ENCODE measurements at places on chromosomes 1 and 21.

DNA sequence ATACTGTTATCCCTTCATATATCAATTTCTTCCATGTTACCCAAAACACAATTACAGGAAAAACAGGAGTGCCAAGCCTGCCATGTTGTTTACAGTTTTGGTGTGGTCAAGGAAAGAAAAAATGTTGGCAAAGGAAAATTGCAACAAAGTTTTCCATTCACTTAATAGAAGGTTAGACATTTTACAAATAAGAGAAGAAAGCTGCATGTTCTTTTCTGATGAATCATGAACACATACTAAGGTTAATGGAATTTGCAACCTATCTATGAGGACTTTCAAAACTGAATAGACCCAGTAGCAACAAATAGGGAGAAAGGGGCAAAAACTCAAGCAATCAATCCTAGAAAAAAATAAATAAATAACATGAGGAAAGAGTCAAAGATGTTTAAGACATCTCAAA is 556.7 kb downstream of the DPYD start:
- no peak for DNase-seq

DNA sequence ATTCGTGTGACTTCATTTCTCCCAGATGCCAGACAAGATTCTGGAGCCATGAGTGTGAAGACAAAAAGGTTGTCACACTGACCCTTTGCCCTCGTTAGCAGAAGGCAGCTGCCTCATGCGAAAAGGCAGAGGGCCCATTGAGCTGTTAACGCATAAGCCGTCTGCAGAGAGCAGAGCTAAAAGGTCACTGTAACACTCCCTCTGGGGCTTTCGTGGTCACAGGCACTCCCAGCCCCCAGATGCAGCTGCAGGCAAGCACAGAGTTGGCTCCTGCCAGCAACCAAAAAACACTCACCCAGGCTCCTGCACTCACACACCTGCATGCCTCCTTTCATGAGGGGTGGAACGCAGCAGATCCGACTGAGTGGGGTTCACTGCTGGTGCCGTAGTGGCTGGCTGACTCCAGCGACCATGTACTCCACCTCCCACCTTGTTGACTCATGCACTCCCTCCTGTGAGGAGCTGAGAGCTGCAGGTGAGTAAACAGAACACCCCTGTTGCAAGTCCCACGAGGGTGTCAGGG is 287.5 kb downstream of the SMYD3 start:
- DNase-seq = no peak

- no peak for DNase-seq
Measured at GRCh38 chr21:33078907-33079582, 9.1 kb downstream of the OLIG1 start.

- no peak for DNase-seq
Measured at GRCh38 chr1:48920851-48921250, 144.2 kb upstream of the BEND5 start.

DNA sequence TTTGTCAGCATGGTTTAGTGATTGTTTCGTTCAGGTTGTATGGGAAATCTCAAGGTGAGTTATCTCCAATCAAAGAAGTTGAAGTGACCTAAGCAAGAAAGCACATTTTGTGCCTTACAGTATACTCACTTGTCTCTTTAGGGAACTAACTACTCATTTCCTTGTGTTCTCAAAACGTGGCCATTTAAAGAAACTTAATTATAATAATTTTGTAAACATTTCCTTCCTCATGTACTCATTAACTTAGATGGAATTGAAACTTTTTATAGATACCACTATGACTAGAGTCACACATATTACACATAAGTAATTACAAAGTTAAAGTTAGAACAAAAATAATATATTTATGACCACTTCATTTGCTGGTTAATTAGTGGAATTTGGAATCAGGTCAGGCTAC is 552.6 kb downstream of the MRPL39 start:
- no peak for DNase-seq

DNA sequence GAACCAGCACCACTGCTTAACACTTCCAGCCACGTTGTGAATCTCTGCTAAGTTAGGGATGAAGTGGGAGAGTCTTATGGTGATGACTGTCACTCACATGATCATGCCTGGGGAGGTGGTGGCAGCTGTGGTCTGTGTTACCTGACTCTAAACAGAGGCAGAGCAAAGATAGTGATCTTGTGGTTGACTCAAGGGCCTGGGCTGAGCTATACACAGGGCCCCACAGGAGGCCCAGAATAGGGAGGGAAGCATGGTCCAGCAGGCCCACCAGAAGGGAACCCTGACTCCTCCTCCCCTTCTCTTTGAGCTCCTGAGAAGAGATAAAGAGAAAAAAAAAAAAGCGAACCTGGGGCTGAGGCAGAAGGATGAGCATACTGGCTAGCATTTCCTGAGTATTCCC is 55.0 kb downstream of the PLXNA2 start:
- DNase-seq = no peak

DNA sequence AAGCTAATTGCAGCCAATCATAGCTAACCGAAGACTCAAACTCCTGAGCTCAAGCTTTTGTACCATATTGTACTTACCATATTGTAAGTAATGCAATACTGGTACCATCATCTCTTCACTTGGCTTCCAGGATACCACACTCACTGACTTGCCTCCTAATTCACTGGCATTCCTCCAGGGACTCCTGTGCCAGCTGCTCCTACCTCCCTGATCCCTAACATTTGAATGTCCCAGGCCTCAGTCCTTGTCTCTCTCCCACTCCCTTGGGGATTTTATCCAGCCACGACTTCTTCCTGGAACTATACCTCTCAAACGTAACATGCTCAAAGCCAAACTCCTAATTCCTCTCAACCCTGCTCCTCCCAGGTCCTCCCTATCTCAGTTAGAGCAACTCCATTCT is 33.8 kb downstream of the USP48 start:
- DNase-seq = no peak

GRCh38 chr1:210377731-210378333 is 49.1 kb downstream of the HHAT start:
- no peak for DNase-seq

- no peak for DNase-seq
Measured at GRCh38 chr1:177884479-177885021, 85.3 kb downstream of the SEC16B start.

GRCh38 chr1:79304131-79304530 is 297.6 kb upstream of the ADGRL4 start:
- DNase-seq = no peak

DNA sequence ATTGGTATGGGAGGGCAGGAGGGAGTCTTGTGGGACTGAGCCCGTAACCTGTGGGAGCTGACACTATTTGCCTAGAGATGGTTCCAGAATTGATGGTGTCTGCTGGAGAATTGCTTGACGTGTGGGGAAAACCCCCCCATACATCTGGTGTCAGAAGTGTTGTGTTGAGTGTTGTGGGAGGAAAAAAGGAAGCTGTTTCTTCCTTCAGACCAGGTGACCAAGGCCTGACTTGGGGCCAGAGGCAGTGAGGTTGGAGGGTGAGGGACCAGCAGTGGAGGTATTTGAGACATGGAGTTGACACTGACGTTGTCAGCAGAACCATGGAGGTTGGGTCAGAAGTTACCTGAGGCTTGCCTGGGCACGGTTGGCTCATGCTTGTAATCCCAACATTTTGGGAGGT is 8.3 kb downstream of the SHISAL2A start:
- no peak for DNase-seq

- DNase-seq = peak; percentile 82
Measured at GRCh38 chr21:44295163-44295573, 4.7 kb upstream of the PFKL start.

DNA sequence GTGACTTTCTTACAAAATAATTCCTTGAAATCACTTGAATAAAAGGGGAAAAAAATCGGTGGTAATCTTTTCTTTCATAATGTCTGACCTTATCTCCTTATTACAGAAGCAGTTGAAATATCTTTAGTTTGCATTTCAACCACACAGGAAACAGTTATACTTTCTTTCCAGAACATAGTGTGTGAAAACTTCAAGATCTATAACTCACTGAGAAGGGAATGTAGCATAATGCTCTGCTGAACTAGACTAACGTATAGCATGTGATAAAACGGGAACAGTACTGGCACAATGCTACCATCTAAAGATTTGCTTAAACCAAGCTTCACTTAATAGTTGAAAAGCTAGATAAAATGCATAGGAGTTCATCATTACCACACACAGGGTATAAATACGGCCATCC is 45.0 kb downstream of the VAV3 start:
- no peak for DNase-seq

GRCh38 chr1:147641695-147642592 is 28.4 kb downstream of the ACP6 start:
- no peak for DNase-seq

GRCh38 chr21:18776936-18777335 is 373.4 kb upstream of the TMPRSS15 start:
- no peak for DNase-seq

DNA sequence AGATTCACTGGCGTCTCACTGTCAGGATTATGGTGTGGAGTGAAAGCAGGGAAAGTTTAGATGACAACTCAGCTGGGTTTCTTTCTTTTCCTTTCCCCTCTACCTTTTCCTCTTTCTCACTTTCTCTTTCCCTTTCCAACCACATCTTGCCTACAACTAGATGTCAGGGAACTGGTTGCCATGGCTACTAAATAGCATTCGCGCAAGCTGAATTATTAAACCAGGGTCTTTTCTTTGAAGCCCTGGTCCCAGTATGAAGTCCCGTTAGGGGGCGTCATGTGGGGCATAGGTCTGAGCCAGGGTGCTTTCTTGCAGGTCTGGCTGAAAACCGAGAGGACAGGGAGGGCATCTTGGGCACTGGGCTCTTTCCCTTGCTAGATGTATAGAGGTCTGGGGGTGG is 168.4 kb upstream of the CACNA1E start:
- no peak for DNase-seq

DNA sequence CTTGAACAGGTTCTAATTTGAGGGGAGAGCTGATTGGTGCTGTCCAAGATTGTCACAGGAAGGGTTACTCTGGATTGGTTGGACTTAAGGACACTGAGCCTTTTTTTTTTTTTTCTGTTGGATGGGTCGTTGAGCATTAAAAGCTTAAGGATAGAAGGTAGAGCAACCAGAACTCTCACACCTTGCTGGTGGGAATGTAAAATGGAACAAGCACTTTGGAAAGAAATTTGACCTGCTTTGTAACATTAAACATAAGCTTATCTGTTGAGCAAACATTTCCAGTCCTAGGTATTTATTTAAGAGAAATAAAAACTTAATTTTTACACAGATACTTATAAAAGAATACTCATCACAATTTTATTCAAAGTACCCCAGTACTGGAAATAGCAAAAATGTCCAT is 29.8 kb upstream of the PLA2G2A start:
- DNase-seq = no peak

GRCh38 chr21:15210235-15210678 is 145.5 kb upstream of the NRIP1 start:
- peak; percentile 85 for DNase-seq

DNA sequence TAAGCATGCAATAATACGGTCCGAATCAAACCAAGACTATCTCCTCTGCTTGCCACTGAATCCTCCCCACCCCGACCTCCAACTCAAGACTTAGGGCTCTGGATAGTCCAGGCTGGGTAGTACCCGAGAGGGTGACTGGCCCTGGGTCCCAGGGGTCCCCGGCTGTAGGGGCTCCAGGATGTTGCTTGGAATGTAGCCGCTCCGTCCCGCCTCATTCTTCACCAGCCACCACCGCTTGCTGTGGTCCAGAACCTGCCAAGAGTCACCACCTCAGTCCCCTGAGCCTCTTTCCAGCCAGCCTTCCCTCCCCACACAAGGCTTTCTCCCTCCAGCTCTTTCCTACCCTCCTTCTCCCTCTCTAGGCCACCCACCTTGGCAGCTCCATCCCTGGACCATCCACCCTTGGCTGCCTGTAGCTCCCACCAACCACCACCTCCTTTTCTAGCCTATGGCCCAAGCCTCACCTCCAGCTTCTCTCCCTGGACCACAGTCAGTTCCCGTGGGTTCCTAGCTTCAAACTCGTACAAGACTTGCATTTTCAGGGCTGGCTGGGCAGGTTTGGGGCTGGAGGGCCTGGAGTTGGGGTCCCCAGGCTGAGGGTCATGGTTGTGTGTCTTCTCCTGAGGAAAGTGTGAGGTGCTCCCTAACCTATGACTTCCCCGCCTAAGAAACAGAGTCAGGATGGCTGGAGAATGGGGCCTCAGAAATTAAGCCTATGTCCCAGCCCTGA is 10.9 kb upstream of the GSTM3 start:
- DNase-seq = peak; percentile 34

- DNase-seq = no peak
Measured at GRCh38 chr21:19510653-19511052, 1107.1 kb upstream of the TMPRSS15 start.

DNA sequence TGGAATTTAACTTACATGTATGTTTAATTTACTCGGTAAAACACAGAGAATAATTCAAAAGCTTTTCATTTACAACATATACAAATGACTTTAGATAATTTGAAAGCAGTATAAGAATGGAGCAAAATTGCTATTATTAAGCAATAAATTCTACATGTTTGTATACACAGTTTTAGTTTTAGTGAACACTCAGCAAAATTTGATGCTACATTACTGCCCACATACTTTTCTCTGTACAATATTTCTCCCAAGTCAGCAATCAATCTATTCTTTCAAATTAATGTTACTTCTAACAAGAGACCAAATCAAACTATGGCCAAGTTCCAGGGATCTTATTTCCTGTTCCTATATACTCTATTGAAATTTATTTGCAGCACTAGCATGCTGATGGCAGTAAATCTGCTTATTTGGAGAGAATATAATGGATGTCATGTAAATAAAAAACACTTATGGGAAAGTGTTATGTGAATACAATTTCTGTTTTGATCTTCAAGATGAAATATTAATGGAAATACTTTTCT is 82.6 kb upstream of the BRINP3 start:
- no peak for DNase-seq

- DNase-seq = no peak
Measured at GRCh38 chr1:222820171-222820712, 5.4 kb downstream of the DISP1 start.

DNA sequence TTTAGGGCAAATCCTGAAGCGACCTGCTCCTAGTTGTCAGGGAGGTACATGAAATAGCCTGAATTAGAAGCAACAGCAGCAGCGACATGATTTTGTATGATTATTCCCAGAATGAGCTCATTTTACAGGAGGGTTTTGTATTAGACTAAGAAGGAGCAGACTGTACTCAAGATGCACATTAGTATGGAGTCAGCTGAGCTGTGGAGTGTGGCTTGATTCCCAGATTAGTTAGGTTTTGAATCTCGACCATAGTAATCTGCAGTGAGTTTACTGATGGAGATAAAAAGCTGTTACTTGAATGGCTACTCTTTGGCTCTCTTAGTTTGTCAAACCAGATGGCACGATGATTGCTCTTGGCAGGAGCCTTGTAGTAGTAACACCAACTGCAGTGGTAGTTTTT is 143.1 kb downstream of the PHTF1 start:
- DNase-seq = no peak

DNA sequence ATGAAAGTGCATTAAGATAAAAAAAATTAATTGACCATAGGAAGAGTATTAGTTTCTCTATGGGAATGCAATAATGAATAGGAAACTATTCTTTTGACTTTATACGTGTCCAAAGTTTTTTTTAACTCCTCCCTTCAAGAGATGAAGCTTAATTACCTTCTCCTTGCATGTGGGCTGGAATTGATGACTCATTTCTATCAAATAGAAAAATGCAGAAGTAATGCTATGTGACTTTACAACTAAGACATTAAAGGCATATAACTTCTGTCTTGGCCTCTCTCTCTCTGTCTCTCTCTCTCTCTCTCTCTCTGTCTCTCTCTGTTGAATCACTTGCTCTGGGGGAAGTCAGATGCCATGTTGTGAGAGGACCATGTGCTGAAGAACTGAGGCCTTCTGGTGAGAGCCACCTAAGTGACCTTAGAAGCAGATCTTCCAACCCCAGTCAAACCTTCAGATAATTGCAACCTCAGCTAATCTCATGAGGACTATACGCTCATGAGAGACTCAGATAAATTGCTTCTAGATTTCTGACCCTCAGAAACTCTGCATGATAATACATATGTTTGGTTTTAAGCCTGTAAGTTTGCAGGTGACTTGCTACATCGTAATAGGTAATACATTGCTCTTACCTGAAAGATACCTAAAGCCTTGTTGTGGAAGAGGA is 414.2 kb downstream of the KCNT2 start:
- DNase-seq = no peak
